Thyroid gland (tissue), 4 donors: ENCODE measurements at places on chromosomes 5 and 9.
A peak's percentile ranks its signal among the peaks of the same experiment; 100 is the strongest.

DNA sequence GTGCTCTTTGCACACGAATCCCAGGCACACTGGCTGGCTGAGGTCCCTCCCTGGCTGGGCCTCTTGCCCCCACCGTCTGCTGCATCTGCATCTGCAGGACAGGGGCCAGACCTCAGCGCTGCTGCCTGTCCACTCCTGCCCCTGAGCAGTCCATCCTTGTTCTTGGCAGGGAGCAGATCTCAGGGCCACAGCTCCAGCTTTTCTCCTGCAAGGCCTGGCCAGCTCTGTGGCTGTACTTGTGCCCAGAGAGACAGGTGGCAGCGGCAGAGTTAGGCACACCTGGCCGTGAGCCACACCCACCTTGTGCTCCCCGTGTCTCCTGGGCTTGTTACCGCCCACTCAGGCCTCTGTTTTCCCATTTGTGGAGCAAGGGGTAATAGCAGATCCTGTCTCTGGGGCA lies 13.9 kb downstream of the NEK6 start:
- no peak for DNase-seq

- DNase-seq = no peak
Observed at GRCh38 chr5:111075520-111075919, 4.0 kb downstream of the TSLP start.

- peak; percentile 56 for DNase-seq
Observed at GRCh38 chr5:179732918-179733771, 523 bp downstream of the MAML1 start.

DNA sequence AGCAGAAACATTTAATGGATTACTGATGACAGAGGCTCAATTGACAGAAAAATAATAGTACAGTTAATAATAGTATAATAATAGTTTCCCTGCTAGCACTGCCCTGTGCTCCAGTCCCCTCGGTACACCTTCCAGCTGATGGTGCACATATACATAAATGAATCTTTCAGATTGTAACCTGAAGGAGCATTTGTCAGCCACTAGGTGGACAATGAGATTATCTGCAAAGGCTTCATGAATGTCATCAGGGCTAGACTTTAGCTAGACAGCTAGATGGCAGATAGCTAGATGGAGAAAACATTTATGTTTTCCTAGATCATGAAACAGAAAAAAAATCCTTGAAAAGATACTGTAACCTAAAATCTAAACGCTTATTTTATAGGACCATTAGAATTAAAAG lies 304.4 kb upstream of the SMC2 start:
- DNase-seq = no peak

- DNase-seq = peak; percentile 41
Observed at GRCh38 chr9:87678650-87679355, 47.1 kb upstream of the CTSL start.

- DNase-seq = no peak
Observed at GRCh38 chr5:3320317-3320875, 275.2 kb upstream of the IRX1 start.

- DNase-seq = peak; percentile 10
Observed at GRCh38 chr5:123754908-123755307, 242.9 kb downstream of the CSNK1G3 start.

DNA sequence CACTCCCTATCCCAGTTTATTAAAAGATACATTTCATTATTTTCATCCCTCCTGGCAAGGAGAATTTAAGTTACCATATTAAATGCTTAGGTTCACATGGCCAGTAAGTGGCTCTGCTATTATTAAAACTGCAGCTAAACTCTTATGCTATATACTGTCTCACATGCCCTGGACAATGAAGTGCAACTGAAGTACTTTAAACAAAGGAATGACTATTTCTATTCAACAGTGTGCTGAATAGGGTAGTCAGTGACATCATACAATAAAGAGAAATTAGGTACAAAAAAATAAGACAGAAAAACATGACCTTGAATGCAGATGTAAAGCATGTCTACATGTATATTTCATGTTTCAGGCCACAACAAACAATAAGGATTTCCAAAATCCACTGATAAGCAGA lies 282.6 kb upstream of the SMC2 start:
- no peak for DNase-seq

DNA sequence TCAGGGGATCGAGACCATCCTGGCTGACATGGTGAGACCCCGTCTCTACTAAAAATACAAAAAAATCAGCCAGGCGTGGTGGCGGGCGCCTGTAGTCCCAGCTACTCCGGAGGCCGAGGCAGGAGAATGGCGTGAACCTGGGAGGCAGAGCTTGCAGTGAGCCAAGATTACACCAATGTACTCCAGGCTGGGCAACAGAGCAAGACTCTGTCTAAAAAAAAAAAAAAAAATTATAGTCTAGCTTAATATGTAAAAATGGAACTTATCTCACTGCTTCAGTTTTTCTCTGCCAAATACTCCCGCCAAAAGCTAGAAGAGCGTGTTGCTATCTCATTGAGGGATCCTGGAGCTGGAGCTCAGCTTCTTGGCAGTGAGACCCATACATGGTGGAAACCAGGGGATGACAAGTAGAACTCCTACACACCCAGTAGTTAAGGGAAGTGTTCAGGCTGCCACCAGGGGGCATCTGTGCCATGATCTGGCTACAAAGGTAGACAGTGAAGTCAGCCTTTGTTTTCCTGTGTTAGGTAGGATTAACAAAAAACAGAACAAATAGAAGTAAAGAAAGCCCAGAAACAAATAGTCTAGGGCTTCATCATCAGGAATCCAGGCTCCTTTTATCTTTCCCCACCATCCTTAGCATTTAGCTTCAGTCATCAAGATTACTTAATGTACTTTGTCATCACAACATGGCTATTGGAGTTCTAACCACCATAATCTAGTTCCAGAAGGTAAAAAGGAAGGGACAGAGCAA lies 33.6 kb upstream of the GLIPR2 start:
- DNase-seq = peak; percentile 91

GRCh38 chr5:179226696-179227095 lies 118.6 kb downstream of the ADAMTS2 start:
- no peak for DNase-seq

DNA sequence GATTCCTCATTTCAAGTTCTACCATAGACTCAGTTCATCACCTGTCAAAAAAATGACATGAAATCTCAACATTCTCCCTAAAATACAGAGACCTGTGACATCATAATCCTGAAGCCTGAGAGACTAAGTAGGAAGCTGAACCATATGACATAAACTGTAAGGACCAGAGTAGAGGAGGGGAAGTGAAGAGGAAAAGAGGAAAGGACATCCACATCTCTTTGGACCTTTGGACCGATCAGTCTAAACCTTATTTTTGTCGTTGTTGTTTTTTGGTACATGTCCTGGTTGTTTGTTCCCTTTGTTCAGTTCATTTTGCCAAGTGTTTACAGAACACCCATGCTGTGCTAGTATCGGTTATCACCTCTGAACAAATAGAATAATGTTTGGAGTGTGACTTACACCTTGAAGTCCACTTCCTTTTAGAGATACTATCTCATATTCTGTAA lies 41.9 kb downstream of the LURAP1L start:
- no peak for DNase-seq

DNA sequence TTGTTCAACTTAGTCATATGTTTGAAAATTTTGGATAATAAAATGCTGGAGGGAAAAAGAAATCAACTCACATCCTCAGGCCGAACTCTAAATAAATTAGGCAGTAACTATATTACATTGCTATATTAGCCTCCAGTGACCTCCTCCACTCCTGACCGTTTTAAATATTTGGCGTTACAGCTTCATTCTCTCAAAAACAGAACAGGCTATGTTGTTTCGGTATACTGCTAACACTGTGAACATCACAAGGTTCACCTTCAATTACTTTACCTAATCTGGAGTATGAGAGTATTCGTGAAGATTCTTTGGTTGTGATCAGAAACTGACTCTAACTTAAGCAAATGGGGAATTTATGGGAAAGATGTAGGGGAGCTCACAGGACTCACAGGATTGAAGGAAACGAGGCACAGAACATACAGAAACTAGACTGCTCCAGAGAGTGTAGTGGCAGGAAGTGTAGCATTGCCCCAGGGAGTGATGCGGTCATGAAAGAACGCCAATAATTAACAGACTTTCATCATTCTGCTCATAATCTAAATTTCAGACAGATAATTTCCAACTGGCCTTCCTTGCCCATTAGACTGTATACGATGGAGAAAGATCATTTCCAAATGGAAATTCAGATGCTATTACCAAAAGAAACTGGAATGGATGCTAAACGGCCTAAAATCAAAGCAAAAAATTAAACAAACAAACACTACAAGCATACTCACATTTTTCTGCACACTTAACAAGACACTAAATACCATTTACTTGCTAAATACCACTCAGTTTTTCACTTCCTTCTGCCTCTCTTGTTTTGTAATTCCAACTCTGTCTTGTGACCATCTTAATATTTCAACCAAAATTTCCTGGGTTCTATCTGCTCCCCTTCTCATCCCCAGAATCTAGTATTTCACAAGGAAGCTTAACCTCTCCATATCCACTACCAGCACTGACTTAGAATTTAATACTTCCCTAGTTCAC lies 110.1 kb upstream of the LPAR1 start:
- no peak for DNase-seq

DNA sequence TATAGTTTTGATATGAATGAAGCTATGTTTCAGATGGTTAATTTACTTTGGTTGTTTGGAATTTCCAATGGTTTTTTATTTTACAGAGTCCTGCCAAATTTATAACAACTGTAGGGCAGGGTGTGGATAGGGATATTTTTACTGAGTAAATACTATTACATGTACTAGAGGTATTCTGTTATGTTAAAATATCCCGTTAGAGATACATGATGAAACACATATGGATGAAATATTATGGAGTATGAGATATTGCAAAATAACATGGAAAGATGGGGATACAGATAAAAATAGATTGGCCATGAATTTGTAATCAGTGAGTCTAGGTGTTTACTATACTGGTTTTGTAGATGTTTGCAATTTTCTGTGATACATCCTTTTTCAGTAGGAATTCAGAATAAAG lies 76.7 kb downstream of the RAB24 start:
- DNase-seq = no peak

DNA sequence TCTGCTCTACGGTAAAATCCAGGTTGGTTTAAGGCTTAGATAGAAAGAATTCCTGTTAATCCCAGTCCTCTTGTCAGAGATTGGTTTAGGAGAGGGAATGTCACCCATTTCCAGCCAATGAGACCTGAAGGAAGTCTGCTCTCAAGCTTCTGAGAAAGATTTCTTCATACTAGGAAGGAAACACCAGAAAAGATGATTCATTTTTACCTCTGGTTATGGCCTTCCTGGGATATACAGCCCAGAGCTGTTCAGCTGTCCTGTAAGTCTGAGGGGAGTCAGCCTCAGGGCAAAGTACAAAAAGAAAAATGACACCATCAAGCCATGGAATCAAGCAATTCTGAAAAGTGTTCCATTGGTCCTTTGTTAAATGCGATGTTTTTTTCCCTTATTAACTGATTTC lies 18.6 kb upstream of the CFAP95 start:
- DNase-seq = no peak

- DNase-seq = no peak
Observed at GRCh38 chr9:6827439-6828145, 69.8 kb downstream of the KDM4C start.

DNA sequence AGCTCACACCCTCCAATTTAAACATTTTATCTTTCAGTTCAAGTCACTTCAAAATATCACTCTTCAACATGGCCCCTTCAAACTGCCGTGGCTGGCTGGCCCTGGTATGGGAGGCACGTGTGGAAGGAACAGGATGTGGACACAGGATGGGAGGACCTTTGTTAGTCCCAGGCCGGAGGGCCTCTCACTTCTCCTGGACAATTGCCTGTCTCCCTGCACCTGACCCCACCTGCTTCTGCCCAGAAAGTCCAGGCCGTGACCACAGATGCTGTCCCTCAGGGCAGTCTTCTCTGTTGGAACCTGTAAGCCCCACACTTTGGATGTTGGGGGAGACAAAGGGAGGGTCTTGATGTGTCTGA lies 19.4 kb downstream of the AMBP start:
- no peak for DNase-seq

GRCh38 chr9:75117564-75117963 lies 29.2 kb downstream of the OSTF1 start:
- DNase-seq = no peak

GRCh38 chr9:89679016-89679415 lies 74.2 kb downstream of the GADD45G start:
- no peak for DNase-seq

- DNase-seq = peak; percentile 19
Observed at GRCh38 chr5:122844136-122844909, 1.1 kb upstream of the SNX24 start.

DNA sequence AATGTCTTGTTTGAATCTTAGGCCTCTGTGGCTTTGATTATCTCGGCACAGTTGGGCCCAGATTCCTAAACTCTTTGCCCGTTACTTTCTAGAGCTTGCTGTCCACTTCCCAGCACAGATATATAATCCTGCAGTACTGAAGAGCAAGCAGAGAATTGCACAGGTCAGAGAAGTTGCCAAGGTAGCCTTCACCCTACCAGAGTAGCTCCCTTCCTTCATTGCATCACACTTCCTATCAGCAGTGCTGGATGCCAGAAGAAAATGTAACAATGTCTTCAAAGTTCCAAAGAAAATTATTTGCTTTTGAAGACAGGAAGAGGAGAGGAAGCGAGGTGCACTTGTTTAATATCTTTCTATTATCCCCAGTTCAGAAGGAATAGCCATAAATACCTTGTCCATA lies 38.1 kb upstream of the SPATA31D4 start:
- no peak for DNase-seq

DNA sequence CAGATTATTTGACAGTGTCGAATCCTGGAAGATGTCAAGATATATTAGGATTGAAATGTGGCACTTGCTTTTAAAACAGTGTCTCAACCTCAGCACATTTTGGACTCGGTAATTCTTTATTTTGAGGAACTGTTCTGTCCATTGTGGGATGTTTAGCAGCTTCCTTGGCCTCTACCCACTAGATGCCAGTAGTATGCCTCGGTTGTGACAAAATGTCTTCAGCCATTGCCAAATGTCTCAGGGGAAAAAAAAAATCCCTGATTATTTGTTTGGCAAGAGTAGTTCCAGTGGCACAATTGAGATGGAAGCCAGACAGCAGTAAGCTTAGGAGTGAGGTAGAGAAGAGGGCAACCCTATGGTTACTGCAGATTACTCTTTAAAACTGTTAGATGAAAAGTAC lies 694.5 kb upstream of the RIOK2 start:
- DNase-seq = no peak

DNA sequence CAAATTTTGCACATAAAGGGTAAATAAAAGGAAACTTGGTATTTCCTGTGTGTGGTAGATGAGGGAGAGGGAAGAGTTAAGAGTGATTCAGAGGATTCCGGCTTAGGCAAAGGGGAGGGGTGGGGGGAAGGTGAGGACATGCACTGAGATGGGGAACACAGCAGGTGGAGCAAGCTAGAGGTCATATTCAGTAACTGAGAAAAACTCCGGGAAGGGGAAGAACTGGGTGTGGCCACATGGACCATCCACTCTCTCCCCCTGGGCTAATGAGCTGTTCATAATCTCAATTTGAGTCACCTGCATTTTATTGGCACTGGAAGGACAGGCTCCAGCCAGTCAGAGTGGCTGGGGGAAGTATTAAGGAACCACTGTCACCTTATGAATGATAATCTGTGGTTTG lies 45.1 kb upstream of the UGCG start:
- DNase-seq = no peak

GRCh38 chr5:133121080-133121479 lies 69.3 kb downstream of the HSPA4 start:
- DNase-seq = no peak
